ENCODE measurements at places on chromosomes 7 and 10.

GRCh38 chr10:86288695-86289576 lies 77.7 kb downstream of the GRID1 start:
- no peak for DNase-seq

DNA sequence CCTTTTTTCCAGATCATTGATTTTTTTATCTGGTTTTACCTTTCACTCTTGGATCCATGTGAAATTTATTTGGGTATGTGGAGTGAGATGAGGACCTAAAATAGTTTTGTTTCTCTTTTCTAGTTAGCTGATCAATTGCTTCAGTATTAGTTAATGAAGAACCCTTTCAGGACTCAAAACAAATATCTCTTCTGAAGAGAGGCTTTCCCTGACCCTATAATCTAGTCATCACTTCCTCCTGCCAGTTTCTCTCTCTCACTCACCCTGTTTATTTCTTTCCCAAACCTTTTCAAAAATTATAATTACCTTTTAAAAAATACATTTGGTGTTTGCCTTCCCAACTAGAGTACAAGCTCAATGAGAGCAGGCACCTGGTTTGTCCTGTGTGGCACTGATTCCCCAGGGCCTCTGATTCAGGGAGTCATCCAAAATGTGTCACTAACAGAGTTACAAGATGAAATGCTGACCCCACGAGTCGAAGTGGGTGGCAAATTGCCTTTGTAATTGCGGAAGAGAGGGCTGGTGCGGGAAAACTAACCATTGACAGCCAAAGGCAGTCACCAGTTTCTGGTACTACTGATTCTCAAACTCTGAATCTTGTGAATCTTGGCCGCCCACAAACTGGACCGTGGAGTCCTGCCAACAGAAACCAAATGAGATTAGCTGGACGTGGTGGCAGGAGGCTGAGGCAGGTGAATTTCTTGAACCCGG lies 2.4 kb downstream of the TMEM140 start:
- DNase-seq = no peak

DNA sequence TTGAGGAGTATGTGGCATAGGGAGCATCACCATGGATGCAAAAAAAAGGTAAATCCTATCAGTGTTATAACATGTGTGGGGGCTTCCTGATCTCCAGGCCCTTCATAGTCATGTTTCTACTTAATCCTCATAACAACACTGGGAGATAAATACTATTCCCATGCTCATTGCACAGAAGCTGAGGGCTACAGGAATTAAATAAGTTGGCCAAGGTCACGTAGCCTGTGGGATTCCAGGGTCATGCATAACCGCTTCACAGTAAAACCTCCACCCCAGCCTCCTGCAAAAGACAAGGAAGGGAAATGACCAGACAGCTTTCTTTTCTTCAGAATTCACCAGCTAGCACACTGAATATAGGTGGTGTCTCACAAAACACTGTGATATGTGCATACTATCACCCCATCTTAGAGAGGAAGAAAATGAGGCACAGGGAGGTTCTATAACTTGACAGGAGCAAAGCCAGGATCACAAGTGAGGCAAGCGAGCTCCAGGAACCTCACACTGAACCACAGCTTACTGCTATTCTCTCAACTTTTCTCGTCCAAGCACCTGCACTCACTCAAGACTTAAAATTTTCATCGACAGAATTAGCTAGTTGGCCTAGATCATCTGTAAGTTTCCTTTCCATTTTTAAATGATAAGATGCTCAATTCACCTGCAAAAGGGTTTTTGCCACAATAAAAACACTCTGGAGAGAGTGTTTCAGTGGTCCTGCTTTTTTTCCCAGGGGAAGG lies 13.4 kb downstream of the JAZF1 start:
- peak; percentile 35 for DNase-seq

DNA sequence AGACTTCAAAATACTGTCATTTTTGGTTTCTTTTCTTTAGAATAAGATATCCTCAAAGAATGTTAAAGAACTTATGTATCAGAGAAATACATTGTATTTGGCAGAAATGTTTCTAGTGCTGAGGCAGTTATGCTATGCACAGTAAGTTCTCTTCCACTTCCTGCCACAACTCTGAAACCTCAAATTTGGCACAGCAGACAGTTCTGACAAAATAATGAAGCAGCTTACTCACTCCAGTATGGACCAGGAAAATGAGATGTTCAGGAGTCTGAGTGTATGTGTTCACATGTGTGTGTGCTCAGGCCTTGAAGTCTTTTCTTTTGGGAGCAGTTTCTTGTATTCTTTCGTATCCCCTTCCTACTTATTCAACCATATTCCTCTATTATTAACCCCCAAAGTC lies 197.0 kb upstream of the AGK start:
- peak; percentile 95 for DNase-seq

- DNase-seq = no peak
Measured at GRCh38 chr10:129784291-129784690, 179.8 kb downstream of the EBF3 start.

DNA sequence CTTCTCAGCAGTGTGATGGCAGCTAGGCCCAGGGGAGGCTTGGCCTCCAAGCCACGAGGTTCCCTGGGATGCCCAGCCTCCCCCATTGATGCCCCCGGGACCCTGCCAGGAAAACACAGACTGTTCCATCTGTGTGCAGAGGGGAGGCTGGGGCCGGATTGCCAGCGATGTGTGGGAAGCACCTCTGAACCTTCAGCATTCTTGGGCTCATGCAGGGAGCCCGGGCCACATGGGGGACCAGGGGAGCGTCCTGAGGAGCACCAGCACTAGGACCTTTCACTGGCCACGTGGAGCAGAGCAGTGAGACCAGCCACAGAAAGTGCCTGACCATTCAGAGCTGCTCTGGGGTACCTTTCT lies 2.6 kb downstream of the IMPDH1 start:
- no peak for DNase-seq

GRCh38 chr7:3806516-3806915 lies 505.5 kb downstream of the SDK1 start:
- no peak for DNase-seq

DNA sequence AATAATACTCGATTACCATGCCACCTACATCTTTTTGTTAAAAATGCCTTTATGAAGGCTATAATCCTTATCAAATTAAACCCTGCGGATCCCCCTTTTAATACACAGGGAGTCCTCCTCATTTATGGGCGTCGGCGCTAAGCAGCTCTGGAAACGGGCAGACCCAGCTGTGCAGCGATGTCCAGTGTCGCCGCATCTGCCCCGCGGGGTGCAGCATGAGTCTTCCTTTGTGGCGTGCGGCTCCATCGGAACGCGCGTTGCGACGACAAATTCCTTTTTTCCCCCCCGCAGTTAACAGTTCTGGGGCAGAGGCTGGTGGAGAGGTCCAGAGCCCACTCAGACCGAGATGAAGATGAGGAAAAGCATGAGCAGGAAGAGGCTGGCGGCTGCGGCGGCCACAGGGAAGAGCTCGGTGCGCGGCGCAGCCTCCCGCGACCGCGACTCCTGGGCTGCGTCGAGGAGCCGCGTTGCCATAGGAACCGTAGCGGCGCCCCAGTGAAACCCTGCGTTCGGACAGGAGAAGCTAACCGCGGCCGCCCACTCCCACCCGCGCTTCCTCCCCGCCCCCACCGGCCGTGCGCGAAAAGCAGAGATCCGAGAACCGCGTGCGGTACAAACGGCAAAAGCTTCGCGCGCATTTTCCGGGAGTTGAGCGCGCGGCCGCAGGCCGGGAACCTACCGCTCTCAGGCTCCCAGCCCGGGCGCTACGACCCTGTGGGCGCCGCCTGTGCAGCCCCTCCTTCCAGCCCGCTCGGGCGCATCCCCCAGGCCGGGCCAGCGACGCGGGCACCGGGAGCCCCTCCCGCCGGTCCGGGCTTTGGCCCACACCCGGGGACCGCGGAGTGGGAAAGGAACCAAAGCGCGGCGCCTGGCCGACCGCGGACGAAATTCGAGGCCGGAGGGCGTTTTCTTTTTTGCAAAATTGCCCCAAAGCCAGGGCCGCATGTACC lies 130.6 kb downstream of the SPAG6 start:
- no peak for DNase-seq

- DNase-seq = no peak
Measured at GRCh38 chr7:27191833-27192545, 7.0 kb upstream of the HOXA11 start.

GRCh38 chr7:92732316-92733036 lies 103.9 kb downstream of the CDK6 start:
- DNase-seq = no peak

DNA sequence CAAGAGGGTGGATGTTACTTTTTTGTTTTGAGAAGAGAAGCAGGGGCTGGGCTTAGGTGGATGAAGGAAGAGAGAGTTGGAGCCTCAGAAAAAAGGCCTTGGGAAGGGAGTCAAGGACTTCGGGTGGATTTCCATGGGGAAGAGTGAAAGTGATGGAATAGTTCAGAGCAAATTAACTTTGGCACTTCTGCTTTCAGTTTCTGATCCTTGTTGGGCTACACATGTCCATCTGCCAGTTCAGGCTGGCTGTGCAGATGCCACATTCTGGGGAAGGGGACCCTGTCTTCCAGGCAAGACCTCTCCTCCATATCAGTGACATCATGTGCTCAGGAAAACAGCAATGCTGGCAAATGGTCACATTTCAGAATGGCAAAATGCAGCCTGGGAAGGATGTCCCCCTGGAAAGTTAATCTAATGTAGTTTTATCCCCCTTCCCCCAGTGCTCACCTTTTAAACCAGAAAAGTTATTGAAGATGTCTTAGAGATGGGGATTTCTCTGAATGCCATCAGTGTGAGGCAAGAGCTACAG lies 86.0 kb downstream of the WDFY4 start:
- no peak for DNase-seq

GRCh38 chr7:108239501-108240225 lies 109.5 kb upstream of the LAMB4 start:
- no peak for DNase-seq

- no peak for DNase-seq
Measured at GRCh38 chr10:30247704-30248103, 101.4 kb downstream of the MTPAP start.

GRCh38 chr7:26321435-26321834 lies 29.8 kb downstream of the SNX10 start:
- DNase-seq = peak; percentile 20

DNA sequence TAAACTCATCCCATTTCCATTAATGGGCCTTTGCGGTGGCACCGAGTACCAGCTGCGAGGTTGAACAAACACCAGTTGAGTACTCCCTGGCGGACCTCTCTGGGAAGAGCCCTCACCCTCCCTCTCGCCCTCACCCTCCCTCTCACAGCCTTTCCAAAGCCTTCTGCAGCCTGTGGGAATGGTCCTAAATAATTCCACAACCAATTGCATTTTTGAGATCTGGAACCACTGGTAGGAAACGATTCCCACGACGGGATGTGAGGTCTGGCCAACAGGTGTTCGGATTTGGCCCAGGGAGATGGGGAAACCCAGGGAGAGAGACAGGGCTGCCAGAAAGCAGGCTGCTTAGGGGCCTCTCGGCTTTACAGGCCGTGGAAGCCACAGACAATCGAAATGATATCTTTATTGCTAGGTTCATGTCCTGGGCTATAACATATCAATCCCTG lies 5.3 kb downstream of the PTF1A start:
- DNase-seq = no peak

DNA sequence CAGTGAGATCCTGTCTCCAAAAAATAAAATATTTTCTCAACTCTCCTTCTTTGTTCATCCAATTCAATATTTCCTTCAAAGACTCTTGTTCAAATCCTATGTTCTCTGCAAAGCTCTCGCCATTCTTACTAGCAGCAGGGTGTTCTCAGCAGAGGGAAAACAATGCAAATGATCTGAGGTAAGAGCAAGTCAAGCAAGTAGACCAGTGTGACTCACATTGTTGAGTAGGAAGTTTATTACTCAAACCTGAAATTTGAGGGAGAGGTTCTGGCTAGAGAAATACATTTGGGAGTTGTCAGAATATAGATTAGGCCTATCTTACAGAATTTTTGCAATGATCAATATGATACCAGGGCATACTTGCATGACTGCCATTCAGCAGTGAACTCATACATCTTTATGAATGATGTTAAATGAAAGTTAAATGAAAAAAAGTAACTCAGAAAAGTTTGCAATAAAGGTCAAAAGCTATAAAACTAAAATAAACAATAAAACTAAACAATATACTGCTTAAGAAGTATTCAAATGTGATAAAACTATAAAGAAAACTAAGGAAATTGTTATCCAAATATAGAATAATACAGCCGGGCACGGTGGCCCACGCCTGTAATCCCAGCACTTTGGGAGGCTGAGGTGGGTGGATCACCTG lies 5.8 kb downstream of the IDE start:
- DNase-seq = peak; percentile 62

DNA sequence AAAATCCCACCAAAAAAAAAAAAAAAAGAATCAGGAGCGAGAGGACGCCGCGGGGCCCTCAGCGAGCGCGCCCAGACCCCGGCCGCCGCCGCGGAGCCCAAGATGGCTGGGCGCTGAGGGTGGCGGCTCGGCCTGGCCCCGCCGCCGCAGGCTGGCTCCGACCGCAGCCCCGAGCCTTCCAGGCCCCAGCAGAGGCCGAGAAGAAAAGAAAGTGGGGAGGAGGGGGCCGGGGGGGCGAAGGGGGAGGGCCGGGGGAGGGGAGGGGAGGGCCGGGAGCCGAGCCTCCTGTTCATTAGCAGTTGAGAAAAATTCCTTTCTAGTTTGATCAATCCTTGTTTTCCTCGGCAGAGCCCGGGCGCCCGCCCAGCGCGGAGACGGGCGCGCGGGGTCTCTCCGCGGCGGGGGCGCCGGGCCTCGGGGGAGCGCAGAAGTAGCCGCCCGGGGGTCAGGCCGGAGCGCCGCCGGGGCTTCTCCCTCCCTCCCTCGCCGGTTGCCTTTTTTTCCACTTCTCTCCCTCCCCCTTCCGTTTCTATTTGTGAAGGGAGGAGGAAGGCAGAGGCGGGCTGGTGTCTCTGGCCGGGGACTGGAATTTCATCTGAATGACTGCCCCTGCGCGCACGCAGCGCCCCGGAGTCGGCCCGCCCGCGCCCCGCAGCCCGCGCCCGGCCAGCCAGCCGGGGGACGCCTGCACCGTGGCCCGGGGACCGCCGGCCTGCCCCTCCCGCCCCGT lies 778 bp upstream of the TRIM8 start:
- peak; percentile 69 for DNase-seq

DNA sequence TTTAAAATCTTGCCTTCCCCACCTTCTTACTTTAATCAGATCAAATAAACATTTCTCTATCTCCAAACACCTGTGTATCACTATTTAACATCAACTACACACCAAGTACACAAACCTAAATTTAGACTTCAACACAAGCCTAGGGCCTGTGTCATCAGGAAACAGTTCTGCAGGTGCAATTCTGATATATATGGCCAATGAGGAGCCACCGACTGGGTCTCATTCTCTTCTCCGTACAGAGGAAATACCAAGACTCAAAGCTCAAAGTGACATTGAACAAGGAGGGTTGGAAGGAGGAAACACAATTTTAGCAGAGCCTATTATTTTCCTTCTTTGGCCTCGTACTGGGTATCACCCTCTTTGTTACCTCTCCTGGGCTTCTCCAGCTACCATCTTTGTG lies 152.6 kb upstream of the PRR15 start:
- DNase-seq = no peak

Data from fibroblast of mammary gland (primary cell).